ENCODE measurements at places on chromosomes 6 and 20.

- no peak for DNase-seq
Observed at GRCh38 chr6:107083047-107083768, 32.1 kb downstream of the BEND3 start.

DNA sequence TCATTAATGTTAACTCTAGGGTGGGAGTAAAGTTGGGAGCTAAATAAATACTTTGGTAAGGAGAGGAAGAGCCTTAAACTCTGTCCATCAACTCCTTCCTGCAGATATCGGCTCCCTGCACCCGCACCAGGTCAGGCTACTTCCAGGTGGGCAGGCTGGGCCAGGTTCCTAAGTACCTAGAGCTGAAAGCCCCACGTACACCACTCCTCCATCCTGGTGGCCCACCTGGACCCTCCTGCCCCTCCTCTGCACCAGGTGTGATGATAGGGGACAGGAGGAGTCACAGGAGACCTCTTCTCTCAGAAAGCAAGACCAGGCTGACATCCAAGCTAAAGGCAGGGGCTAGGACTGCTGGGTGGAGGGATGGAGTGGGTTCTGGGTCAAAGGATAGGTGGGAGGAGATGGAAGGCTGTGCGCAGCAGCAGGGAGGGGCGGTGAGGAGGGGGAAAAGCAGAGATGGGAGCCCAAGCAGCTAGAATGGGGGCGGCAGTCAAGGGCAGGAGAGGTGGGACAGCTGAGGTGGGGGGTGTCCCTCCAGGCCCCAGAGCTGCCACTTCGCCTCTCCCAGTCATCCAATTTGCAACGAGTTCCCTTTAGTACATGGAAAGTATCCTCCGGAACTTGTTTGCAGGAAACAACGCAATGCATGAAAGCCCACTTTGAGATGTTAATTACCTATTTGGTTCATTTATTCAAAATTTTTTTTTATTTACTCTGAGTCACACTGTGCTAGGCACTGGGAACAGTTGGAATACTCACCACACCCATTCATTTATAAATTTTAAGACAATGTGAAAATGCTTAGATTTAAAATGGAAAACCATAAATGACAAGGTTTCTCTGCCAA, 15.2 kb upstream of the TOX2 start:
- no peak for DNase-seq

DNA sequence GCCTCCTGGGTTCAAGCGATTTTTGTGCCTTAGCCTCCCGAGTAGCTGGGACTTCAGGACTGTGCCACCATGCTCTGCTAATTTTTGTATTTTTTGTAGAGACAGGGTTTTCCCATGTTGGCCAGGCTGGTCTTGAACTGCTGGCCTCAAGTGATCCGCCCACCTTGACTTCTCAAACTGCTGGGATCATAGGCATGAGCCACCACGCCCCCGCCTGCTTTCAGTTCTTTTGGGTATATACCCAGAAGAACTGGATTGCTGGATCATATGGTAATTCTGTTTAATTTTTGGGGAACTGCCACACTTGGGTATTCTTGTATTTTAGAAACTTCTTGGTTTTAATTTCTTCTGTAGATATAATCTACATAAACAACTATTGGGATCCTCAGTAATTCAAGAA, 17.0 kb downstream of the CDS2 start:
- DNase-seq: no peak

- DNase-seq: no peak
Observed at GRCh38 chr20:60687213-60687612, 564.8 kb upstream of the CDH4 start.

- no peak for DNase-seq
Observed at GRCh38 chr20:8301655-8302054, 169.6 kb downstream of the PLCB1 start.

- DNase-seq: no peak
Observed at GRCh38 chr6:14294270-14294951, 176.8 kb downstream of the CD83 start.

GRCh38 chr6:163667372-163668060, 253.0 kb downstream of the QKI start:
- no peak for DNase-seq

DNA sequence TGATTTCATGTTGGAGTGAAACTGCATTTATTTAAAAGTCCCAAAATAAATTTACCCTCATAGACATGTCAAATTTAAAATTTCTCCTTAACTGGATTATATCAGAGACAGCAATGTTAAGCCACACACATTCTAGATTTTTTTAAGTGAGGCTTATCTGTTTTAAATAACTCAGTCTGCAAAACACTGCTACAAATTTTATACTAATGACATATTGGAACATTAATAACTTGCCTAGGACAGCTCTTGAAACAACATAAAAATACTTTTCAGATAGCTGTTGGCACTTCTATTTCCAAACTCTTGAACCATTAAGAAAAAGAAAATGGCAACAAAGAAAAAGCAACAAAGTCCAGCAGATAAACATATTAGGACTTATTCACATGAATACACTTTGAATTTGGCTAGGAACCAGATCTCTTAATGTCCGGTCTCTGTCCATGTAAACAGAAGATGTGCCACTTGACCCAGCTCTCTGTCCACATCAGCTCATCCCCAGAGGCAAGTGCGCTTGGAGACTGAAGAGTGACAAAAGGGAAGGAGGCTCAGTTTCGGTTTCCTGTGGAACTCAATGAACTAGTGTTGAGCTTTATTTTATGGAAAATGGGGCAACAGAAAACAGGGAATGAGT, 219.3 kb upstream of the THBS2 start:
- no peak for DNase-seq

Data from fibroblast of the conjunctiva (primary cell).